Panc1 (cell line): ENCODE measurements at places on chromosomes 5 and 9.

GRCh38 chr5:33475706-33476105, 34.9 kb downstream of the TARS1 start:
- H3K27ac ChIP-seq, result no peak overlapping the region
- DNase-seq, result no peak
- peaks cover 9% of the 10 kb centered on the region for H3K36me3 ChIP-seq
- H3K4me3 ChIP-seq, result no peak overlapping the region

DNA sequence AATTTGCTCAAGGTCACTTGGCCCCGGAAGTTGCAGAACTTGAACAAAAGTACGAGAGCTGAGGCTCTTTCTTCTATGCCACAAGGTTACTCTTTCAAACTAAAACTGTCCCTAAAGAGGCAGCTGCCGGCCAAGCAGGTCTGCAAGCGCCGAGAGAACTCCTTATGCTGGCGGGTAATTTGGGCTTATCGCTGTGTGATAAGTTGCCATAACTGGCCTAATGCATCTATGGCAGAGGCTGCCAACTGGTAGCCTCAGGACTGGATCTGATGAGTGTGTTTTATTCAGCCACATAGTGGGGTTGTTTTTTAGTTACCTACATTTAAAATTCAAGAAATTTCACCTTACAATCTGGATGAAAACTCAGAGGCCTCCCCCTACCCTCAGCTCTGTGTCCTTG, 68.1 kb upstream of the SPOCK1 start:
- no peaks in the 10 kb centered on the region for H3K4me1 ChIP-seq
- H3K27ac ChIP-seq, result no peak overlapping the region
- no peak for DNase-seq
- no peak overlapping the region for H3K4me3 ChIP-seq

DNA sequence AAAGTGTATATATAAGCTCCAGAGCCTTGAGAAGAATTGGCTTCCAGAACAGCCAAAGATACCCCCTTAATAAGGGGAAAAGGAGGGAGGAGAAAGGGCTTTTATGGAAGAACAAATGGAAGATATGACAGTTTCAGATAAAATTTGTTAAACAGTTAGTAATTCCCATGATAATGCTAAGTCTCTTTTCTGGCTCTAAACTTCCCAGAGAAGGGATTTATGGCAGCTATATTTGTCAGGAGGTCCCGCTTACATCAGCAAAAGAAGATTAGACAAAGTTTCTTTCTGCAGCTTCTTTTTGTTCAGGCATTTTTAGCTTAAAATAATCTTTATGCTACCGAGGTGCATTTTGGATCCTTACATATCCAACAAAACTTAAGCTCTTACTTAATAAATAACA, 14.3 kb upstream of the SLC36A3 start:
- H3K4me3 ChIP-seq, result no peak overlapping the region
- H3K27ac ChIP-seq, result no peak overlapping the region
- H3K36me3 ChIP-seq, result no peaks in the 10 kb centered on the region
- no peak for DNase-seq
- H3K4me1 ChIP-seq, result no peaks in the 10 kb centered on the region
- H3K27me3 ChIP-seq, result peaks cover 2% of the 10 kb centered on the region; the same call in 1 of the 2 replicates

- no peaks in the 10 kb centered on the region for H3K36me3 ChIP-seq
- H3K27ac ChIP-seq, result peak overlapping the region; percentile 59; the same call in 1 of the 2 replicates
- no peaks in the 10 kb centered on the region for H3K27me3 ChIP-seq
- DNase-seq, result no peak
- H3K4me1 ChIP-seq, result no peaks in the 10 kb centered on the region
Measured at GRCh38 chr5:96053063-96053735, 91.5 kb upstream of the ELL2 start.

DNA sequence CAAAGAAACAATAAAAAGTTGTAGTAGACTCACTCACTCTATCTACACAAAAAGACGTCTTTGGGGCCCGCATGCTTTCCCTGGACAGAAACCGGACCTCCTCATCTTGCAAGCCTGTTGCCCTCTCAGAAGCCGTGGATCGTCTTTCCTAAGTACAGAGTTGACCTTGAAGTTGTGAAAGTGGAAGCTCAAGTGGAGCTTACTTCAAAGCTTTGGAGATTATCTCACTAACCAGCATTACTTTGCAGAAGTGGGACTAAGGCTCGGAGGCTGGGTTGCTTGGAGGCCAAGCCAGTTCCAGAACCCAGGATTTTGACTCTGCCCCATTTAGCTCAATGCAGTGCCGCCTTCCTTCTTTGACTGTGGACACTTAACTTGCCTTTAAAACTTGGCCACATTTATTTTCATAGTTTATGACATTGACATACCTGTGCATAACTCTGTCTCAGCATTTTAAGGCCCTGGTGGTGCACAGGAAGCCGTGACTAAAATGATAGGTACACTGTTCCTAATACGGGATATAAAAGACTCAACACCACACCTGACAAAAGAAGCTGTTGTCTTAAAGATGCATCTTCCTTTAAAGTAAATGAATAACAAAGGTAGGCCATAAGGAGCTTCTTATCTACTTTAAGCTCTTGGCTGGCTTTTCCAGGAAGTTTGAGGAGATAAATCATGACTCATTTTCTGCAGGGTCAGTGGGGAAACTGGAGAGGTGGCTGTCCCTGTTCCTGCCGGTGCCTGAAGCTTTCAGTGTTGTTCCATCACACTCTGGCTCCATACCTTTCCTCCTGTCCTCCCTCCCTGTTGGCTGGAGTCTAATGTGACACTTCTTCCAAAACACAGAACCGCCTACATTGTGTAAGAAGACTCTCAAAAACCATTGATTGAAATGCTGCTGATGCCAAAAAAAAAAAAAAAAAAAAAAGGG, 10.7 kb downstream of the SLC25A25 start:
- no peaks in the 10 kb centered on the region for H3K36me3 ChIP-seq
- H3K27me3 ChIP-seq, result no peaks in the 10 kb centered on the region
- H3K4me1 ChIP-seq, result peaks cover 40% of the 10 kb centered on the region
- DNase-seq, result no peak
- peak overlapping the region; percentile 46 for H3K27ac ChIP-seq

GRCh38 chr5:149262315-149262714, 9.3 kb upstream of the AFAP1L1 start:
- no peaks in the 10 kb centered on the region for H3K36me3 ChIP-seq
- H3K27me3 ChIP-seq, result no peaks in the 10 kb centered on the region
- DNase-seq, result no peak
- H3K4me3 ChIP-seq, result no peak overlapping the region

DNA sequence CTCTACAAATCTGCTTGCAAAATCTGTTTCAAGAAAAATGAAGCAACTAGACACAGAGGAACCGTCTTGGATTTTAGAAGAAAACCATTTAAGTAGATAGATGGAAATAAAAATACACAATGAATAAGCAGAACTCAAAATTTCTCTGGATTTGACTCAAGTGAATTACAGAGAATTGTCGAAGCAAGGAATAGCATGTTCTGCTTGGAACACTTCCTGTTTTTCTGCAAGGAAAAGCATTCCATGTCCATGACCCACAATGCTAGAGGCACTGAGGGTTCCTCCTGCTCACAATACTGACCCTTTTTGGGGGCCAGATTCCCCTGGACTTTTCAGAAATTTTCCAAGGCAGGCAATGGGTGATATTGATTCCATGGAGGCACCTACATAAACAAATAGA, 29.8 kb downstream of the PRUNE2 start:
- H3K36me3 ChIP-seq, result no peaks in the 10 kb centered on the region
- H3K27ac ChIP-seq, result no peak overlapping the region
- H3K4me3 ChIP-seq, result no peak overlapping the region
- no peaks in the 10 kb centered on the region for H3K27me3 ChIP-seq
- H3K4me1 ChIP-seq, result no peaks in the 10 kb centered on the region
- no peak for DNase-seq

DNA sequence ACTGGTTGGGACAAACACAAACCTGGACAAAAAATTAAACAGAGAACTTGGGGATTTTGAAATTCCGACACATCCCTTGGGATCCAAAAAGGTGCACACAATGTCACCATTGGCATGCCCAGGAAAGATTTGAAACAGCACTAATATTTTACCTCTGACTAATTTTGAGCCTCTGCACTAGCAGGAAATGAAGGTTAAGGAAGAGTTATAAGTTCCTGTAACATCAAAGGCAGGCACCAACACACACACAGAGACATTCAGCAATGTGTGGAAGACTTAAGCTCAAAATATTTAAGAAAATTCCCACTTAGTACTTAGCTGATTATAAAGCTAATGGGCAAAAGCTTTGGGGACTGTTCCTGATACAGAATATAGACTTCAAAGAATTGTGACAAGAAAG, 247.0 kb downstream of the CDH9 start:
- H3K36me3 ChIP-seq, result no peaks in the 10 kb centered on the region
- H3K27ac ChIP-seq, result peak overlapping the region; percentile 76
- no peaks in the 10 kb centered on the region for H3K27me3 ChIP-seq
- peaks cover 13% of the 10 kb centered on the region; the same call in 1 of the 2 replicates for H3K4me1 ChIP-seq
- H3K4me3 ChIP-seq, result peak overlapping the region; percentile 25

DNA sequence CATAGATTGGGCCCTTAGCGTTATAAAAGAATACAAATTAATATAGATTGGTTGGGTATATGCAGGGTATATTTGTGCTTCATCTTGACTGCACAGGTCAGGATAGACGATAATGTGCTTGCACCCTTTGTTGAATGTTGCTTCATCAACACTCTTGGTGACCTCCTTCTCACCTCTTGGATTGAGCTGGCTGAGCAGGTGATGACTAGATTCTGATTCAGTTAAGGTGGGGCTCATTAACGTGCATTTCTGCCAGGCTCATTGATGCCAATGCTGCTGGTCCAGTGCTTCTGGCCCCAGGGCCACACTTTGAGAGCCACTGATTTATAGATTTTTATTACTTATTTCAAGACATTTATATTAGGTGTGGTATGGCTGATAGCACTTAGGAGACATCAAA, 27.7 kb downstream of the PCSK5 start:
- H3K4me3 ChIP-seq, result no peak overlapping the region
- no peaks in the 10 kb centered on the region for H3K4me1 ChIP-seq
- H3K27ac ChIP-seq, result no peak overlapping the region
- no peaks in the 10 kb centered on the region for H3K36me3 ChIP-seq
- no peak for DNase-seq

GRCh38 chr5:76715486-76715735, 515 bp upstream of the F2R start:
- no peaks in the 10 kb centered on the region for H3K36me3 ChIP-seq
- H3K27ac ChIP-seq, result peak overlapping the region; percentile 71
- H3K27me3 ChIP-seq, result peaks cover 2% of the 10 kb centered on the region; the same call in 1 of the 2 replicates
- peak overlapping the region; percentile 91 for H3K4me3 ChIP-seq
- peaks cover 12% of the 10 kb centered on the region; the same call in 1 of the 2 replicates for H3K4me1 ChIP-seq

- no peak overlapping the region for H3K27ac ChIP-seq
- H3K36me3 ChIP-seq, result no peaks in the 10 kb centered on the region
- H3K4me3 ChIP-seq, result no peak overlapping the region
- no peaks in the 10 kb centered on the region for H3K4me1 ChIP-seq
- no peak for DNase-seq
Measured at GRCh38 chr9:134264169-134264568, 62.1 kb upstream of the RXRA start.

- no peak overlapping the region for H3K4me3 ChIP-seq
- H3K4me1 ChIP-seq, result no peaks in the 10 kb centered on the region
- no peak overlapping the region for H3K27ac ChIP-seq
Measured at GRCh38 chr5:125798307-125798706, 624.9 kb upstream of the GRAMD2B start.

- H3K36me3 ChIP-seq, result no peaks in the 10 kb centered on the region
- H3K4me3 ChIP-seq, result no peak overlapping the region
- H3K4me1 ChIP-seq, result peaks cover 25% of the 10 kb centered on the region
- peak overlapping the region; percentile 18; the same call in 1 of the 2 replicates for H3K27ac ChIP-seq
- no peaks in the 10 kb centered on the region for H3K27me3 ChIP-seq
Measured at GRCh38 chr5:81426359-81427030, 32.6 kb upstream of the ACOT12 start.

GRCh38 chr5:23507278-23507685, at the start of gene PRDM9:
Gene PRDM9 (plus strand): TSS chr5:23507609. CDS start chr5:23509034, 1,425 bp downstream.
- H3K4me3 ChIP-seq, result no peak within 1 kb of the TSS
- no peaks in the 10 kb centered on the region for H3K27me3 ChIP-seq
- no peak for DNase-seq

- DNase-seq, result no peak
- no peaks in the 10 kb centered on the region for H3K36me3 ChIP-seq
- no peak overlapping the region for H3K27ac ChIP-seq
Measured at GRCh38 chr5:103910011-103910410, 347.4 kb upstream of the NUDT12 start.

- H3K4me3 ChIP-seq, result no peak overlapping the region
- H3K27ac ChIP-seq, result no peak overlapping the region
- DNase-seq, result no peak
- peaks cover 5% of the 10 kb centered on the region; the same call in 1 of the 2 replicates for H3K36me3 ChIP-seq
Measured at GRCh38 chr9:4743131-4743875, 2.3 kb upstream of the AK3 start.

- DNase-seq, result no peak
- peaks cover 26% of the 10 kb centered on the region for H3K36me3 ChIP-seq
- H3K27me3 ChIP-seq, result no peaks in the 10 kb centered on the region
- H3K27ac ChIP-seq, result no peak overlapping the region
Measured at GRCh38 chr5:87361536-87362213, 51.1 kb downstream of the CCNH start.

- no peak overlapping the region for H3K27ac ChIP-seq
- no peaks in the 10 kb centered on the region for H3K27me3 ChIP-seq
- H3K4me1 ChIP-seq, result no peaks in the 10 kb centered on the region
- DNase-seq, result no peak
Measured at GRCh38 chr9:6543204-6543603, 102.3 kb downstream of the GLDC start.

GRCh38 chr5:13909271-13909670, 35.2 kb downstream of the DNAH5 start:
- no peaks in the 10 kb centered on the region for H3K36me3 ChIP-seq
- no peak overlapping the region for H3K27ac ChIP-seq
- no peaks in the 10 kb centered on the region for H3K4me1 ChIP-seq
- H3K27me3 ChIP-seq, result no peaks in the 10 kb centered on the region

GRCh38 chr5:72503888-72504491, 3.2 kb downstream of the ZNF366 start:
- no peak overlapping the region for H3K27ac ChIP-seq
- DNase-seq, result no peak
- H3K4me1 ChIP-seq, result no peaks in the 10 kb centered on the region
- H3K27me3 ChIP-seq, result no peaks in the 10 kb centered on the region
